ENCODE measurements at places on chromosomes 6 and 20.
A peak's percentile ranks its signal among the peaks of the same experiment; 100 is the strongest.

- DNase-seq = no peak
These were observed 64.5 kb upstream of the STX16 start for GRCh38 chr20:58586565-58587093.

DNA sequence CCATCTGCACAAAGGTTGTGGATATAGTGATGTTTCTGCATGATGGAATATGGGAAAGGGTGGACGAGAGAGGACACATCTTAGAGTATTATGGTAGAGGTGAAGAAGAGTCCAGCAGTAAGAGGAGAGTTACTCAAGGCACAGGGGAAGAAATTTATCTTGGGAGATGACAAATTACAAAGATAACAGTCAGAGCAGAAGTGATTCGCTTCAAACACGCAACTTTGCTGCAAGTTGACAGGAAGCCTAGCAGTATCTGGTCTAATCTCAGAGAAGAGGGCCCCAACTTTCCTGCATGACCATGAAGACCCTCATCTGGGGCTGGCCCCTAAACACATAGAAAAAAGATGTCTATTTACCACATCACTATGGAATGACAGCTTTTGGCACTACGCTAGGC is 1.2 kb upstream of the CALHM6 start:
- no peak for DNase-seq

DNA sequence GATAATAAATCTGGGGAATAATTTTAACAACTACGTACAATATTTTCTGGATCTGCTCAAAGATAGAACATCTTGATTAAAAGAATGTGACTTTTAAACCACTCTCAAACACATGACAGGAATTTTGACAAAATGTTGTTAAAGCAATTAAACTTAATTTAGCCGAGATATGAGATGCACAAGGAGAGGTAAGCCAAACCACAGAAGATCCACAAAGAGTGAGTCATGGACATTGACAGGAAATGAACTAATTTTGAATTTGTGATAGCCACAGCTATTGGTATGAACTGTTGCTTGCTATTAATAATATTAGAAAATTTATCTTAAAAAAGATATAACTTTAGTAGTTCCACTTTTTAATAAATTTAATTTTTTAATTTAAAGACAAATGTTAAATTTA is 27.8 kb upstream of the VGLL2 start:
- no peak for DNase-seq

DNA sequence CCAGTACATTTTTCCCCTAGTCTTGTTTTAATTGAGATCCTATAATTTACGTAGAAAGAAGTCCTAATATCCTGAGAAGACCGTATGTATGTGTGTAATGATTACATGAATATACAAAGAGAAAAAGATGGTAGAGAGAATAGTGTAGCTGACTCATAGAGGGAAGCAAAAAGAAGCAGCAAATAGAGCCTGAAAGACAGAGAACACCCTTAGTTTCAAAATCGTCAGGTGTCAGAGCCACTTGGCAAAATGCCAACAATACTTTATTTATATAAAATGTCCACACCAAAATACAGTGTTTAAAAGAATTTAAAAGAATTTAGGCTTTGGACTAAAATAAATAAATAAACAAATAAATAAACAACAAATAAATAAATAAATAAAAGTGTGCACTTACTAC is 1414.1 kb upstream of the EYS start:
- no peak for DNase-seq

DNA sequence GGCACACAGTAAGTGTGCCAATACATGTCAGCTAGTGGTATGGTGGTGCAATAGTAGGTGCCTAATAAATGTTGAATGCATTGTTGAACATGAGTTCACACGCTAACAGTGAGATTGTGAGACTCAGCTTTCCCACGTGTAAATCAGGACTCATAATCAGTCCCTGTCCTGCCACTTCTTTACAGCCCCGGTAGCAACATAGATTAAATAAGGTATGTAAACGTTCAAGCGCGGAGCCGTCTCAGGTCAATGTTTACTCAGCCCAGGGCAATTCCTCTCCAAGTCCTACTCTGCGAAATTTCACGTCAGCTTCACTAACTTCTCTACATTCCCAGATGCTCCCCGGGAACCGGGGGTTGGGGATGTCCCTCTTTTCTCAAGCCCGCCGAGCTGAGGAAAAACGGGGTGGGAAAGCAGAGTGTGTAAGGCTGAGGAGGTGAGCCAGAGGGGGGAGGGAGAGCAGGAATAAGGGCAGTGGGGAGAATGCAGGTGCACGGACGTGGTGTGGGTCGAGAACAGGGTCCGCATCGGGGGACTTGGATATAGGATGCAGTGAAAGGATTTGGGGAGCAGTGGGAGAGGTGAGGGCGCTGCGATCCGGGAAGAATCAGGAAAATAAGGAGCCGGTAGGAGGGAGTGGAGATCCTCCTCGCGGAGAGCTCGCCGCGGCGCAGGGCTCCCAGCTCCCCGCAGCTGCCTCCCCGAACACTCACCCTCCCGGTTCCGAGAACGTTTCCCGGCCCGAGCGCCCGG is 544 bp upstream of the TP53INP2 start:
- no peak for DNase-seq

GRCh38 chr20:63917811-63918210 is 22.9 kb downstream of the DNAJC5 start:
- no peak for DNase-seq

- DNase-seq = no peak
These were observed 292.6 kb upstream of the SPTLC3 start for GRCh38 chr20:12715991-12716680.

- no peak for DNase-seq
These were observed 773.6 kb upstream of the CHD6 start for GRCh38 chr20:42391807-42392206.

DNA sequence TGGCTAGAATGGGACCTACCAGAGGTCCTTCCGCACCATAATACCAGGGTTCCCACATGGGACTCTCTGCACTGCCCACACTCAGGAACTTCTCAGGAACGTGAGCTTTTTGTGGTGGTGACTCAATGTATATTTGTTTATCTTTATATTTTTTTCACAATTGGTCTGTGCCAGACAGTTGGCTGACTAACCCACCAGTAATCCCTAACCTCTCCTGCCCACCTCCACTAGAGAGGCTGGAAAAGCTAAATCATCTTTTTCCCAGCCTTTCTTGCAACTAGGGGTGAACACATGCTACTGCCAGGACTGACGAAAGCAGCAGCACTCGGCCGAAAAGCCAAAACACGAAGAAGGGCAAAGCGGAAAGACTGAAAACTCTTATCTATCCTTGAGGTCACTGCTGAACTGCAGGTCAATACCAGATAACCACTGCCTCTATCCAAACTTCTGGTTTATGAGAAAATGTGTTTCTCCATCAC is 112.9 kb downstream of the TRERF1 start:
- peak; percentile 92 for DNase-seq

- no peak for DNase-seq
These were observed 18.3 kb downstream of the SESN1 start for GRCh38 chr6:109076377-109076776.

Measured in AG20443 (cell line).